SK-N-DZ (cell line): ENCODE measurements at places on chromosomes 11 and 22.

GRCh38 chr22:49628391-49629260, 199.0 kb downstream of the BRD1 start:
- peak; percentile 54 for DNase-seq

DNA sequence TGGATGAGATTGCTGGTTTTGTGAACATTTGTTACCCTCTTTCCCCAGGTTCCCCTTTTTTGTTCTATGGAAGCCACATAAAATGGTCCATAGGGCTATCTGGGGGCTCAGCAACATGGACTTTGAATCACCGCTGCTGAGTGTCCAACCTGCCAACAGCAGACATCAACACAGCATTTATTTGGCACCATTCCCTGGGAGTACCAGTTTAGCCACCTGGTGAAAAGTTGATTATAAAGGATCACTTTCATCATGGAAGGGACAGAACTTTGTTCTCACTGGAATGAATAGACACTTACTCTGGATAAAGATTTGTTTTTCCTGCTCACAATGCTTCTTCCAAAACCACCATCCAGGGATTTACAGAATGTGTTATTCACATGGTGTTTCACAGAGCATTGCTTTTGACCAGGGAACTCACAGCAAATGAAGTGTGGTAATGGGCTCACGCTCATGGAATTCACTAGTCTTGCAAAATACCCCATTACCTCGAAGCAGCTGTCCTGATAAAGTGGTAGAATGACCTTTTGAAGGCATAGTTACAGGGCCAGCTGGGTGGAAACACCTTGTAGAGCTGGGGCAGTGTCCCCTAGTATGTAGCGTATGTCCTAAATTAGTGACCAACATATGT, 43.9 kb downstream of the ADM start:
- no peak for DNase-seq

DNA sequence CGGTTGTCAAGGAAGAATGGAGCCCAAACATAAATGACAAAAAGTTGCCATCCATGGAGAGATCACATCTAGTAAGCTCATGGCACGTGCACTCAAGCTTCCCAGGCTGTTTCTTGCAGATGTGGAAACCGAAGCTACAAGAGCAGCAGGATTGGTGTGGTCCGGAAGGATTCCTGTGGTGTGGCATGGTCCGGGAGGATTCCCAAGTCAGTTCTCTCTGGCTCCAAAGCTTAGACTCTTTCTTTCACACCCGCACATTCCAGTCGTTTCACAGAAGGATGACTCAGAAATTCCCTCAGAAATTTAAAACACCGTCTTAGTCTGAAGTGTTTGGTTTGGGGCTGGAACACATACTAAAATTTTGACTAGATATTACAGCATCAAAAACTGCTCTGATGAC, 78.0 kb upstream of the DRD2 start:
- no peak for DNase-seq

DNA sequence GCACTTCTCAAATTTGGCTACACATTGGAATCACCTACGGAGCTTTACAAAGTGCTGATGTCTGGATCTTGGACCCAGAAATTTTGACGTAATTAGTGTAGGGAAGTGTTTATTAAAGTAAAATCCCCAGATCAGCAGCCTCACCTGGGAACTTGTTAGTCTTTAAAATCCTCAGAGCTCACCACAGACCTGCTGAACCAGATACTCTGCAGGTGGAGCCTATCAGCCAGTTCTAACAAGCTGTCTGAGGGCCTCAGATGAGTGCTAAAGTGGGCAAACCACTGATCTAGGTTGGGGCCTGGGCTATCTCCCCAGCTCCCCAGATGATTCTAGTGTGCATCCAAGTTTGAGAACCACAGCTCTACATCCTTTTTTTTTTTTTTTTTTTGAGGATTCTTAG, 436.0 kb downstream of the ETS1 start:
- no peak for DNase-seq

DNA sequence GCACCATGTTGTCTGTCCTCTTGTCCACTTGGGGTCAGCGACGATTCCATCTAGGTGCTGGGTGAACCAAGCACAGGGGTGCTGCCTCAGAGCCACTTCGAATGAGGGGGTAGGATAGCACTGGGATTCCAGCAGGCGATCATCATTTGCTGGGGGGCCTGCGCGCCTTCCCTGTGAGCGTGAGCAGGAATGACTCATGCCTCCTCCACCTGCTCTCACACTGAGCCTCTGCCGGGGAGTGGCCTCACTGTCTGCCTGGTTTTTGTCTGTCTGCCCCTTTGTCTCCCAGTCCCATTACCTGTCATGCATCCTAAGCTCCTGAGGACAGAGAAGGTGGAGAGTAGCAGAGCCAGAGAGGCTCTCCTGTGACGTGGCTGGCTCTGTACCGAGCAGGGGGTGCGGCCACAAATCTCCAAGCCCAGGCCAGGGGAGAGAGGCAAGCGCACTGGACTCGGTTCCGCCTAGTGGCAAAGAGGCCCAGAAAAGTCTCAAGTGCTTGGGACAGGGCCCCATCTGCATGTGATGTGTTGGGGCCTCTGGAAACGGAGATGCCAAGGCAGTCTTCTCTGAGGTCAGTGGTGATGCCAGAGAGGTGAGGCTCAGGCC, 30.8 kb downstream of the RSPH14 start:
- DNase-seq: no peak

- no peak for DNase-seq
Measured at GRCh38 chr22:48104102-48104738, 1341.8 kb downstream of the TBC1D22A start.

- no peak for DNase-seq
Measured at GRCh38 chr11:57483562-57483918, 23.2 kb downstream of the RTN4RL2 start.

DNA sequence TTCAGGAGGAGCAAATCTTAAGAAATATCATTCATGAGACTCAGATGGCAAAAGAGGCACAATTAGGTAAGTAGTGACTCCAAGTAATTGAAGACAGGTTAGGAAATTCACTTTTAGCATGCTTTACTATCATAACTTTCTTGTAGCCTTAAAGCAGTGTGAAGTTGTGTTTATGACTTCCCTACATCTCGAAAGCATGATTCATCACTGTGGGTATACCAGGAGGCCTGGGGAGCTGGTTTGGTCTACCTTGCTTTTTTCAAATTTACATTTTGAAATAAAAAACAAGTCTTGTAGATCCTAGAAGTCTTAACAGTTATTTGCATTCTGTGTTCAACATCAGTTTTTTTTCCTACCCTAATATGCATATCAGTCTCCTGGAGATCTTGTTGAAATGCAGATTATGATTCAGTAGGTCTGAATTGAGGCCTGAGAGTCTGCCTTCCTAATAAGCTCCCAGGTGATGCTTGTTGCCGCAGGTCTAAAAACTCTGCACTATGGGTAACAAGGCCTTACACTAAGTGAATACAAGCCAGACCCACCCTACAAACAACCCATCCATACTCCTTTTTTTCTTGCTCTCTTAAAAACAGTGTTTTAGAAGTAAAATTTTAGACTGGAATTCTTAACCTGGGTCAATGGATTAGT, 41.4 kb downstream of the TTC17 start:
- no peak for DNase-seq

- DNase-seq: no peak
Measured at GRCh38 chr22:30731658-30732057, 37.0 kb downstream of the OSBP2 start.

GRCh38 chr11:65915101-65915820, 3.6 kb downstream of the C11orf68 start:
- no peak for DNase-seq

DNA sequence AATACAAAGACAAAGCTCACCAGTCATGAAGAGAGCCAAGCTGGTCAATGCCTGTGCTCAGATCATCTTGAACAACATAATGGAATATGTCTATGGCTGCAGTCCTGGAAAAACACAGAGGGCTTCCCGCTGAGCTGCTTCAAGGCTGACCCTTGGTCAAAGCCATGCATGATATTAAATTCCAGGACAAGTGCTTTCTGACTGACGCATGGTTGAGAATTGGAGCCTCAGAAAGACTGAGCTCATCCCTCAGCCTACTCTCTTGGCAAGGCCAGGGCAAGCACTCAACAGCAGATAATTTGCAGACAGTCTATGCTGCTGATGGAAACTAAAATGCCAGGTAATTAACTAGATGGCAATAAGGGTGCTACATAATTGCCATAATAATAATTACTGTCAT, 89.2 kb downstream of the GALNT18 start:
- no peak for DNase-seq

DNA sequence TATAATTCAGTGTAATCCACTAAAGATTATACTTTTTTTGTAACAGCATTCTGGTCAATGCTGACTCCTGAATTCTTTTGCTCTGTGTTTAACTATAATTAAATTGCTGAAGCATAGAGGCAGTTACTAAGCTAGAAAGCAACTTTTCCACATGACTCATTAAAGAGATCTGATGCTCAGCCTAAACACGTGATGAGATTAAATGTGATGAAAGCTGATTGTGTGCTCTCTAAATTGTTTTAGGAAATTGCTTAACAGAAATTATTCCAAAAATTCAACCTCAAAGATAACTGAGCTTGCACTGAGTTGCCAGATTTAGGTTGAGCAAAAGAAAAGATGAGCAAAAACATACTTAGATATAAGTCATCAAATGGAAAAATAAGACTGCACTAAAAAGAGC, 1033.6 kb downstream of the FAM181B start:
- no peak for DNase-seq

- no peak for DNase-seq
Measured at GRCh38 chr22:50625131-50625567, 2.8 kb downstream of the ARSA start.

GRCh38 chr11:118694771-118695170, 15.3 kb upstream of the TREH start:
- DNase-seq: no peak

DNA sequence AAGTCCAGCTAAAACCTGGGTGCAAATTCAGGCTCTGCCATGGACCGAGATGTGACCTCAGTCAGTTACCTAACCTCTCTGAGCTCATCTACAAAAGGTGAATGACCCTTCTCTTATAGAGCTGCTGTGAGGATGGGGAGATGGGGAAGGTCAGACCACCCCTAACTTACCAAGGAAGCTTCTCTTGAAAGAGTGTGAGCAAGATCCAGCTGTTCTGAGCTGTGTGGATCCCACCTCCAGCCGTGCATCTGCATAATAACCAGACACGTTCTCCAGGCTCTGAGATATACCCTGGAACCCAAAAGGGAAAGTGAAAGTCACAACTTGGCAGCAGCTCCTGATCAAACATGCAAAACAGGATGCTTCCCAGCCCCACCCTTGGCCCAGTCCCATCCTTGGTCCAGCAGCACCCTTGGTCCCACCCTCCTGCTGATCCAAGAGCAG, at the start of gene APOL3:
TSS of gene APOL3 (minus strand) at position 257 of the 444 bp plus-strand sequence. CDS start 11,700 bp downstream, outside the sequence.
- DNase-seq: no peak

- DNase-seq: no peak
Measured at GRCh38 chr11:88623531-88623930, 286.0 kb upstream of the CTSC start.

DNA sequence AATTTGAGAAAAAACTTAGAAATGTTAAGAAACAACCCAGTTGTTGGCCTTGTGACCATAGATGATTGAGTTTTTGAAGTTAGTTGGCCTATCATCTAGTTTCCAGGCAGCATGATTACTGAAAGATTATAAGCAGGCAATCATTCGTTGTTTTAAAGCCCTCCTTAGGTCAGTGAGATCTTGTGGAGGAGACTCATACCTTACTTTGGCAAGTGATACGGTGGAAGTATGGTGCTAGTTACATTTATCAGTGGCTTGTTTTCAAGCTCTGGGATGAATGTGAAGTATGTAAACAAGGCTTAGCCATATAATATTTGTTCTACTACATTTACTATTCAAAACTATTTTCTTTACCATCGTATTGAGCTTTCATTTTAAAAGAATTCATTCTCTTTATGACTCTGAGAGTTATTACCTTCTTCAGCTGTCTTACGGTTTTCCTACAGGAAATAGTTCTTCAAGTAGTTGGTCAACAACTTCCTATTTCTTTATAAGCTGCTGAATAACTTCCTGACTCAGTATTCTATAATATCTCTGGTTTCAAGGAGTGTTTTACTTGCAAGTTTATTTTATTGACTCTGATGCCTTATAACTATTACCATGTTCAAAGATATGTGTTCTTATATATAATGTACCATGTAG, 7.3 kb downstream of the YAP1 start:
- DNase-seq: no peak

- peak; percentile 88 for DNase-seq
Measured at GRCh38 chr22:36017651-36018091, 11.0 kb downstream of the RBFOX2 start.

DNA sequence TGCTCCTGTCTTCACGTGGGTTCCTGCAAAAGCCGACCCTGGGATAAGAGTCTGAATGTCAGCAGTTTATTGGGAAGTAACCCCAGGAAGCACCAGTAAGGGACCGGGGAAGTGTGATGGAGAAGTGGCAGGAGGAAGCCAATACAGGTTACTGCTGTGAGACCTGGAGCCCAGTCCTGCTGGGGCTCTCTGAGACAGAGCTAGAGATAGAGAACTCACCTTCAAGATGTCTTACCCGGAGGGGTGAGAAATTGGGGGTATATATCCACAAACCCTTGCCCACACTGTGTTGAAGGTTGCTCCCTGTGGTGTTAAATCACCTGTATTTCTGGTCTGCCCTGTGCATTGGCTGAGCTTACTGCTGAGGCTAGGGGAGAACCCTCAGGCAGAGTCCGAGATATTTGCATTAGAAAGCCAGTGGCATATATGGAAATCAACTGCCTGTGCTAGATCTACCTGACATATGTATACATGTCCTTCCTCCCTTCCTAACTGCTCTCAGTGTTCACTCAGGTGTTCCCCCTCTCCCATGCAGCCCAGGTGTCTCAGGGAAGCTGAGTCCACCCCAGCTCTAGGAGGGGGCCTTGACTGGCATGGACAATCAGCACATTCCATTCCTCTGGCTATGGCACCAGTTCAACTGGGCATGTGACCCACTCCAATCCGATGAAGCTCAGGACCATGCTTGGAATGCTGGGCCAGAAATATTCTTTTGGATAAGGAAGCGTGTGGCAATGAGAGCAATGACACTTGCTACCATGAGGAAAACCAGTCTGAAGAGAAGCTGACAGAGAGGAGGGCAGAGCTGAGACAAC, 6.8 kb upstream of the MICAL2 start:
- no peak for DNase-seq

DNA sequence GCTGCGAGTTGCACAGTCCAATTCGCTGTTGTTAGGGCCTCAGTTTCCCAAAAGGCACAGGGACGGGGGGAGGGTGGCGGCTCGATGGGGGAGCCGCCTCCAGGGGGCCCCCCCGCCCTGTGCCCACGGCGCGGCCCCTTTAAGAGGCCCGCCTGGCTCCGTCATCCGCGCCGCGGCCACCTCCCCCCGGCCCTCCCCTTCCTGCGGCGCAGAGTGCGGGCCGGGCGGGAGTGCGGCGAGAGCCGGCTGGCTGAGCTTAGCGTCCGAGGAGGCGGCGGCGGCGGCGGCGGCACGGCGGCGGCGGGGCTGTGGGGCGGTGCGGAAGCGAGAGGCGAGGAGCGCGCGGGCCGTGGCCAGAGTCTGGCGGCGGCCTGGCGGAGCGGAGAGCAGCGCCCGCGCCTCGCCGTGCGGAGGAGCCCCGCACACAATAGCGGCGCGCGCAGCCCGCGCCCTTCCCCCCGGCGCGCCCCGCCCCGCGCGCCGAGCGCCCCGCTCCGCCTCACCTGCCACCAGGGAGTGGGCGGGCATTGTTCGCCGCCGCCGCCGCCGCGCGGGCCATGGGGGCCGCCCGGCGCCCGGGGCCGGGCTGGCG, at the start of gene BCR:
TSS of gene BCR (plus strand) at position 209 of the 592 bp plus-strand sequence. CDS start 452 bp downstream, outside the sequence.
- peak; percentile 64 for DNase-seq
